ENCODE measurements at places on chromosomes 2 and 18.

DNA sequence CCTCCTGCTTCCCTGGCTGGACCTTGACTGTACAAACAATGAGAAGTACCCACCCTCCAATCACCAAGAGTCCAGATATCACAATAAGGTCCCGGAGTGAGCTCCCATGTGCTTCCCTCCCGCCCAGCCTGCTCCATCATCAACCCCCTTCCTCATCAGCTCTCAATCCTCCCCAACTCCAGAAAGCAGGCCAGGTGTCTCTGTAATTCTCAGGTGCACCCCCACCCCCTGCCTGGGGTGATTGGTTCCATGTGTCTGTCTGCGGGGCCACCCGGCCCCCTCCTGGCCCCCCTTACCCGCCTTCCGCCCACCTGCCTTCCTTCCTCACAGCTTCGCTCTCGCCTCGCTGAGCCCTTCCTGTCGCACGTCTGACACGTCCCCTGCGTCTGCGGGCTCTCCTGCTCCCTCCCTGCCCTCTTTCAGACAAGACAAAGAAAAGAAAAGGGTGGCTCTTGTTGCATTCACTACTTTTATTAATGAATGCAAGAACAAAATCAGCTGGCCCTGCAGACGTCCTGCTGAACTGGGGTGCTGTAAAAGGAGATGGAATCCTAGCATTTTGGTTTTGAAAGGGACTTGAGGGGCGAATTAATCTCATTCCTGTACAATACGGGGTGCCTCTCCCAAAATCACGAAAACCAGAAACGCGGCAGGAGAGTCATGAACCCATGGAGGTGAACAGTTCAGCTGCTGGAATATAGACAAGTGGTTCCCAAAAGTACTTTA lies 26.5 kb upstream of the IGFBP2 start:
- no peak for DNase-seq

- DNase-seq: no peak
Measured at GRCh38 chr18:12005538-12006487, 24.5 kb downstream of the IMPA2 start.

DNA sequence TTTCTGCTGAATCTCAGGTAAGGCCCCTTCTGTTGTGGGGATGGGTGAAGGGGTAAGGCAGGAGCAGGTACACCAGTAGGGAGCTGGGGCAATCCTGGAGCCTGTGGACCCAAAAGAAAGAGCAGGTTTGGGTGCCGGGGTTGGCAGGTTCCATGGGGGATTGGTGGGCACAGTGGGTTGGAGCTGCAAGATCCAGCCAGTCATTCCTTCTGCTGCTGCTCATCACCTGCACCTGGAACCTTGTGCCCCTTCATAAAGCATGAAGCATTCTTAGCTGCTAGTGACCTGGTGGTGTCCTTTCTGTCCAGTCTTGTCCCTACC lies 24.9 kb downstream of the FHOD3 start:
- DNase-seq: no peak

DNA sequence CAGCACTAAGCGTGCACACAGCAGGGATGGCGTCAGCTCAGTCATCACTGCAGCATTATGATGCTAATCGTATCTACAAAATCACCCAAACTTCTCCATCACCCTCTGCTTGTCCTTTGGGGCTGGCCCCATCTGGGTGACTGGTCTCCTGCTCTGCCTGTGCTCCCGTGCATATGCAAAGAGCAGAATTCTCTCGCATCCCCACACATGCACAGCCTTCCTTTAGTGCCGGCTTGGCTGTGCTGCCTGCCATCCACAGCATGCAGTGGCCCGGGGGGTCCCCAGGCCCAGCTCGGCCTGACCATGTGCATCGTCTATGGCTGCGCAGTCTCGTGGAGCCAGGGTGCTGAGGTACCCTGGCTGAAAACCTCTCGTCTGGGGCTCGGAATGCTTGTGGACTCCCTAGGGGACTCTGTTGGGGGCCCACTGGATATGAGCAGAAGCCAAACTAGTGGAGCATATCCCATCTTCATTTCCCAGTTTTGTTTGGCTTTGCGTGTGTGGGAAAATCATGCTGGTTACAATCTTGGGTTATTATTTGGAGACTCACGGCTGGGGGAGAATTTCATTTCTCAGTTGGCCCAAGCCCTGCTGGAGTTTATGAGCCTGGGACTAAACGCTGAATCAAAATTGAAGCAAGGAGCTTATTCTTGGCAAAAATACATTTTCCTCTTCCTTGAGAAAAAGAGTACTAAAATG lies 70.9 kb upstream of the HS6ST1 start:
- no peak for DNase-seq

GRCh38 chr18:7383002-7383980 lies 152.4 kb downstream of the LRRC30 start:
- DNase-seq: no peak

DNA sequence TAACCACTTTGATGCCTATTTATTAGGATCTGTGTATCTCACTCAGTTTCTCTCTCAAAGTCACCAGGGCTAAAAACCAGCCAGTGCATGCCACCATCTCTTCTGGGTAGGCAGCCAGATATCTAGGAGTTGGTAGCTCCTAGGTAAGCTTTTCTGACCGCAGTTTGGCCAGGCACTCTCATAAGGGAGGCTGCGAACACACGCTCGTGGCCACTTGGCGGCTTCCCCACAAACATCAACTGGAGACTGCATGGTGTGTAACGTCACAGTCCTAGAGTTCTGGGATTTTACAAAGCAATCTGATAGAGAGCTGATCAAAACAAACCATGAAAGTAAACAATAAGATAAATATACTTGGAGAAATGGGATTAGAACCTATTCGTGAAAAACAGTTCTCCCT lies 424.3 kb upstream of the ACVR2A start:
- DNase-seq: no peak

GRCh38 chr2:197904446-197904845 lies 100.1 kb downstream of the PLCL1 start:
- DNase-seq: peak; percentile 79

DNA sequence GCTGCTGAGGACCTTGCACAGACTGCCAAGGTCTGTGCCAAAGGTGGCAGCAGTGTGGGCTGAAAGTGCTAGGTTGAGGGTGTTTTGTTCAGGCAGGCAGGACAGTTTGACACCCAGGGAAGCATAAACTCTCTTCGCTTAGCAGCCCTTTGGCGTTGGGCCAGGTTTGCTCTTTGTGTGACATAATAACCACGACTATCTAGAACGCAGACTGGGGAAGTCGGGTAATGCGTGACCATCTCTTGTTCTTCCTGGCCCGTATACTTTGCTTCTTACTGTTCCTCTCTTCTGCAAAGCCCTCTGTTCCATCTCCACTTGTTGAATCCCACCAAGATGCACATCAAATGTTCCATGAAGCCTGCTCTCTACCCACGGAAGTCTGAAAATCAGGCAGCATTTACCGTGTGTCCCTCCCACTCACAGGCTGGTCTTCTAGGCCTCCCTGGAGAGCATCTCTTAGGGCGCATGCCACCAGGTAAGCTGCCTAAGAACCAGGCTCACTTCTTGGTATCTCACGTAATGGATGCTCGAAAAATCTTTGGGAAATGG lies 96.7 kb upstream of the LMAN1 start:
- DNase-seq: no peak

DNA sequence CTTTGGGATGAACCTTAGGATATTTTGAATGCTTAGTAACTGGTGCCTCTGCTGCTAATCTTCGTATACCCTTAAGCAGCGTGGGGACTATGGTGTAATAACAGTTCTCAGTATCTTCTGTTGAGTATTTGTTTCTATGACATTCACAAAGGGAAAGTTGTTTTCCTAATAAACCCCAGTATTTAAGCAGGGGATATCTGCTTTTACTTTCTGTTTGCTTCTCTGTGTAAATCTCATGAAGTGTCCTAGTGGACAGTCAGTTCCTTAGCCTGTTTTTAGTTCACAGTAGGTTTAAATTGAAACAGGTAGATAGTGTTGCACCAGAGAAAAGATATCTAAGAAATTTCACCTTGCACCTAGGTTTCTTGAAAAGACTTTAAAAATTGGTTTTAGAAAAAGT lies 14.9 kb downstream of the KIAA1328 start:
- DNase-seq: no peak

GRCh38 chr2:233247116-233247515 lies 4.4 kb upstream of the ATG16L1 start:
- no peak for DNase-seq

- no peak for DNase-seq
Measured at GRCh38 chr2:46492301-46492700, 12.9 kb downstream of the TMEM247 start.

DNA sequence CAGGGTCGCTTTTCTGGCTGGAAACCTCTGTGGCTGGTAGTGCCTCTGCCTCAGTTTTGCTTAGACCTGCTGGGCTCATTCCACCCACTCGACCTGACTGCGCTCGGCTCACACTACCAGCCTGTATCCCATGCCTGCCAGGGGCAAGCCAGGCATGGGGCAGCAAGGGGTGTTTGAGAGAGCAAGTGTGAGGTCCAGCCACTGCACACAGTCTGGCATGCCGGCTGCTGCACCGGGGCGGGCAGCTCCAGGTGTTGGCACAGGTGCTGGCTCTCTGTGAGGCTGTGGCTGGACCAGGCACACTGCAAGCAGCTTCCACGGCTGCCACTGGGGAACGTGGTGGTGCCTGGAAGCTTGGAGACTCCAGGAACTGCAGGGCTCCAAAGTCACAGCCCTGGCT lies 90.9 kb downstream of the ATAD2B start:
- no peak for DNase-seq

Measured in suppressor macrophage treated with lipopolysaccharide for 1 hour (primary cell).